Subcutaneous adipose tissue (tissue), 4 donors: ENCODE measurements at places on chromosomes 16 and 17. TPM values are rescaled to one million over a fixed set of nuclear protein-coding genes. Genes with fewer than 3 reads are reported as not detected.

The SLC35B1 gene
- total RNA-seq: 42.2 TPM

The CIITA gene
- total RNA-seq: 15.2 TPM

The MPP3 gene
- 16.0 TPM for total RNA-seq

The DNAI2 gene
- total RNA-seq: not detected

The RAB26 gene
- not detected for total RNA-seq

The SPIRE2 gene
- total RNA-seq: 3.2 TPM

The ST6GALNAC2 gene
- total RNA-seq: 8.7 TPM

The HOXB2 gene
- 12.1 TPM for total RNA-seq

The PERCC1 gene
- total RNA-seq: not detected

The CCDC200 gene
- not detected for total RNA-seq

The KRTAP4-4 gene
- not detected for total RNA-seq

The SCPEP1 gene
- 22.2 TPM for total RNA-seq

The PRR15L gene
- total RNA-seq: 0.49 TPM

The ARL5C gene
- total RNA-seq: not detected

The ZBTB4 gene
- total RNA-seq: 43.6 TPM

The FBXO39 gene
- total RNA-seq: not detected

The PLEKHH3 gene
- total RNA-seq: 9.0 TPM

The CYB5B gene
- 74.0 TPM for total RNA-seq

The PRR35 gene
- not detected for total RNA-seq

The ELOB gene
- total RNA-seq: 283 TPM

The FNDC8 gene
- total RNA-seq: not detected

The PLA2G10 gene
- total RNA-seq: not detected

The CENPV gene
- 1.8 TPM for total RNA-seq

The TNP2 gene
- total RNA-seq: not detected

The TERB1 gene
- total RNA-seq: 0.33 TPM

The SEZ6L2 gene
- 0.66 TPM for total RNA-seq
